MV-4-11 (cell line): ENCODE measurements at places on chromosomes 5 and 9.

GRCh38 chr5:116944183-116944582 lies 369.6 kb upstream of the SEMA6A start:
- DNase-seq: no peak

DNA sequence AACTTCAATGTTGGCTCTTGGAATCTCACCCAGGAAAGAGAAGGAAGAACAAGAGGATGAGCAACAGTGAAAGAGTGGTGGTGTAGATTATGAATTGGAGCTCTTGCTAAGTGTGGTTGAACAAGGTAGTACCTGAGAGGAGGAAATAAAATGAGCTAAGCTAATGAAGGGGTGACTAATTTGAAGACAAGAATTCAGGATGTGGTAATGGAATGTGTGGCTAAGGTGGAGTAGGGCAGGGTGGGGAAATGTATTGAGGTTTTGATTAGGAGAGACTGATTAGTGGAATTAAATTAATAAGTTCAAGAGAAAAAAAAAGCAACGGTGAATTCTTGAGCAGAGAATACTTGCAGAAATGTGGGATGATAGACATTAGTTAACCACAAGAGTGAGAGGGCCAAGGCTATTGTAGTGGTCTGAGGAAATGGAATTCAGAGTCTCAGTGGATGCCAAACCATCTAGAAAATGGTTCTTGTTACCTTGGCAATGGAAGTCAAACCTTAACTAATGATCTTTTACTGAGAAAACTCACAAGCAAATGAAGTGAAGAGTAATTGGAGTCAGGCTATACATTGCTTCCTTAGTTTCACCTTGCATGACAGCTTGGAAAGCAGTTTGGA lies 648.3 kb upstream of the ZNF608 start:
- DNase-seq: no peak

DNA sequence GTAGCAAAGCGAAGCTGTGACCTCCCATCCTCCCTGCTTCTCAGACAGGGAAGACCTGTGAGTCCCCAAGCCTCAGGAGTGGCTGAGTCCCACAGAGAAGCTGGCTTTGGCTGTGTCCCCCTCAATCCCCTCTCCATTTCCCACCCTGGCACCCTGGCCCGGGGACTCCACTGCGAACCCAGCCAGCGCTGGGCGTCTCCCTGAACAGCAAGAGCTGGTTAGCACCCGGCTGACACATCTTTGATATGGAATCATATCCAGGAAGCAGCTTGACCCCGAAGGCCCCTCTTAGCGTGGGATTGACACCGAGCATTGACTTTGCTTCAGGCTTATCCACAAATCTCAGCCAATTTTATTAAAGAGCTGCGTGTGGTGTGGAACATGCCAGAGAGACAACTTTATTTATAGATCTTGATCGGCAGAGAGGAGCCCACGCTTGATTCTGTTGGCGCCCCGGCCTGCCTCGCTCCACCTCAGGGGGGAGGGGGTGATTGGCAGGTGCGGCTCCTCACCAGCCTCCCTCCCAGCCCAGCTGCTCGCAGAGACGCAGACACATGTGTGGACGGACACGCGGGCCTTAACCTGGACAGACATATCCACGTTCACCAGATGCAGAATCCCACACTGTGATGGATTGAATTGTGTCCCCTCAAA lies 120.7 kb upstream of the MVB12B start:
- DNase-seq: no peak

DNA sequence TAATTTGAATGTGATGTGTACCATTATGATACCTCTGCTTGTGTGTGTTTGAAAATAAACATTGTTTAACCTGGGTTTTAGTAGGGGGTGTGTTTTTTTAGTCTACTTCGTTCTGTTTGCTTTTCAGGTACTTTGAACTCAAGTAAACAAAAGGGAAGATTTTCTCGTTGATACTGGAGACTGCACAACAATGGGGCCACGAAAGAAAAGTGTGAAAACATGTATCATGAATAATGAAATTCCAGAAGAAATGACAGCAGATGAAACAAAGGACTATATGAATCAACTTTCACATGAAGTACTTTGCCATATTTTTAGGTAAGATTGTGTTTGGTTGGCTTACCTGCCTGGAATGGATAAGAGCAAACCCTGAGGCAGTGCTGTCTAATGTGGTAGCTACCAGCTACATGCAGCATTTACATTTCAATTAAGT lies 10.8 kb downstream of the FBXO38 start:
- no peak for DNase-seq

- DNase-seq: no peak
These were observed 542.1 kb downstream of the BNC2 start for GRCh38 chr9:16328349-16328748.

DNA sequence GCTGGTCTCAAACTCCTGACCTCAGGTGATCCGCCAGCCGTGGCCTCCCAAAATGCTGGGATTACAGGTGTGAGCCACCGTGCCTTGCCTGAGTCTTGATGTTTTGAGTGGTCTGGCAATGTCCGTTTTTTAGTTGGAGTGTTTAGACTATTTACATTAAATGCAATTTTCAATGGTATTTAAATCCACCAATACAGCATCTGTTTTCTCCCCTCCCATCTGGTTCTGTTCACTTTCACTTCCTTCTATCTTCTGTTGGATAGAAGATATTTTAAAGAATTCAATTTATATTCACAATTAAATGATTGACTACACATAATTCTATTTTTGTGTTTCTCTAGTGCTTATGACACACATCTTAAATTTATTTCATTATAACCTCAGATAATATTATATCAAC lies 26.0 kb upstream of the PCAT7 start:
- DNase-seq: no peak

GRCh38 chr5:53777864-53778618 lies 217.6 kb downstream of the NDUFS4 start:
- DNase-seq: no peak

- no peak for DNase-seq
These were observed 118.6 kb downstream of the PDE8B start for GRCh38 chr5:77328930-77329647.

GRCh38 chr9:137085920-137086530 lies 760 bp upstream of the MAN1B1 start:
- DNase-seq: no peak
